CD8-positive, alpha-beta memory T cell (primary cell): ENCODE measurements at places on chromosomes 2 and 18. TPM values are rescaled to one million over a fixed set of nuclear protein-coding genes. Genes with fewer than 3 reads are reported as not detected.

Gene COL4A3
- not detected for polyA plus RNA-seq

Gene TMEM200C
- polyA plus RNA-seq = not detected

Gene XIRP2
- not detected for polyA plus RNA-seq

Gene CRYGC
- not detected for polyA plus RNA-seq

Gene NGEF
- not detected for polyA plus RNA-seq

Gene POTEE
- polyA plus RNA-seq = 0.14 TPM

Gene PDE1A
- not detected for polyA plus RNA-seq

Gene DCC
- polyA plus RNA-seq = not detected

Gene TMEM198
- polyA plus RNA-seq = not detected

GRCh38 chr18:11388755-11389680 is 220.4 kb upstream of the SLC35G4 start:
- H3K27ac ChIP-seq = no peak overlapping the region
- H3K36me3 ChIP-seq = no peaks in the 10 kb centered on the region
- no peak for DNase-seq
- no peak overlapping the region for H3K4me3 ChIP-seq

GRCh38 chr2:2464643-2465042 is 133.6 kb upstream of the MYT1L start:
- no peaks in the 10 kb centered on the region for H3K36me3 ChIP-seq
- no peak overlapping the region for H3K4me3 ChIP-seq

GRCh38 chr2:52390651-52391050 is 1358.7 kb upstream of the NRXN1 start:
- H3K36me3 ChIP-seq = no peaks in the 10 kb centered on the region
- DNase-seq = no peak
- H3K4me1 ChIP-seq = no peaks in the 10 kb centered on the region
- H3K27me3 ChIP-seq = no peaks in the 10 kb centered on the region

DNA sequence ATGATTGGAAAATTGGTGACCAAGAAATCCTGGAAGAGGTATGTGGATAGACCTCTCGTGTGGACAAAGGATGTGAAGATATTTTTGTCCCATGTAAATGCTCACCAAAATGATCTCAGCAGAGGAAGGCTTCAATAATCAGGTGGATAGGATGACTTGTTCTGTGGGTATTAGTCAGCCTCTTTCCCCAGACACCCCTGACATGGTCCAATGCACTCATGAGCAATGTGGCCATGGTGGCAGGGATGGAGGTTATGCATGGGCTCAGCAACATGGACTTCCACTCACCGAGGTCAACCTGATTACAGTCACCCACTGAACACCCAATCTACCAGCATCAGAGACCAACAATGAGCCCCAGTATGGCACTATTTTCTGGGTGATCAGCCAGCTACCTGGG is 20.2 kb downstream of the CHRNA1 start:
- no peak overlapping the region for H3K27ac ChIP-seq
- no peaks in the 10 kb centered on the region for H3K36me3 ChIP-seq
- no peaks in the 10 kb centered on the region for H3K27me3 ChIP-seq
- H3K4me3 ChIP-seq = no peak overlapping the region

DNA sequence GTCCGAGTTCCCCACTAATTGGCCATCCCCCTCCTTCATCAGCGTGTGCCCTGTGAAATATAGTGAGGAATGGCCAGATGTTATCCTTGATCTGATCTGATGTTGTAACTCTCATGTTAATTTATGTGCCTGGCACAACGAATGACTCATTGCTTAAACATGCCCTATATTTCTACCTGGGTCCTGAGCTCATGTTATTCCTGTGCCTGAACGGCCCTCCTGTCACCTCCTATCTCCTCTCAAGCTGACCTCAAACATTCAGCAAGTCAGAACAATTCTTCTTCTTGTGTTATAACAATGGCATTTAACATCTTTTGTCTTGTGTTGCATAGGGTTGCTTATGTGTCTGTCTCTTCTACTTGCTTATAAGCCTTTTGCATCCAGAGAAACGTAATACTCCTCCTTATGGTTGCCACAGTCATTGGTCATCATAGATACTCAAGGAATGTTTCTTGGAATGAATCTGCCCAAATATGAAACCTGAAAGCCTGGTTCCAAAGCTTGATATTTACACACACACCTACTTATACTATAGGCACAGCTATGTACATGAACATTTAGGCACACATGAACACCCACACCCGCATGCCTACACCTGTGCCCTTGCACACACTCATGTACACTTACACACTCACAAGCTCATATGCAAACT is 80.2 kb upstream of the PHLPP1 start:
- no peaks in the 10 kb centered on the region for H3K4me1 ChIP-seq
- DNase-seq = no peak
- no peak overlapping the region for H3K27ac ChIP-seq

DNA sequence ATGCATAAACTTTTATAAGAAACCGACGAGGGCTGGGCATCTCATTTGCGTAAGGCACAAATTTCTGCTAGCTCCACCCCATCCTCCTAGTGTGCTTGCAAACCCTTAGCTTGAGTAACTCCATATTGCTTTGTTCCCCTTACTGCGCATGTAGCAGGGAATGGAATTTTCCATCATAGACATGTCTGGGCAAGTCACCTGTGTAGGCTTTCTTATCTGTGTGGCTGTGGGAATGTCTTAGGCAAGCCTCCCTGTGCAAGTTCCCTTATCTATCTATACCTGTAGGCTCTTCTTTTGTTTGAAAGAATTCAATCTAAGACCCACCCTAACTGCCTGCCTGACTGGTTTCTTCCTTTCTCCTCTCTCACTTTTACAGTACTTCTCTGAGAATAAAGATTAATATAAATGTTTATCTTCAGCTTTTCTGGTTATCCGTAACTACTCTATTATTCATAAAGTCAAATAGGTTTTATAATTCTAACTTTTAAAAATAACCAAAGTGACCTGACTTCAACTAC is 217.6 kb upstream of the FIGN start:
- DNase-seq = no peak
- H3K27ac ChIP-seq = no peak overlapping the region
- no peaks in the 10 kb centered on the region for H3K4me1 ChIP-seq
- no peak overlapping the region for H3K4me3 ChIP-seq
- no peaks in the 10 kb centered on the region for H3K36me3 ChIP-seq

DNA sequence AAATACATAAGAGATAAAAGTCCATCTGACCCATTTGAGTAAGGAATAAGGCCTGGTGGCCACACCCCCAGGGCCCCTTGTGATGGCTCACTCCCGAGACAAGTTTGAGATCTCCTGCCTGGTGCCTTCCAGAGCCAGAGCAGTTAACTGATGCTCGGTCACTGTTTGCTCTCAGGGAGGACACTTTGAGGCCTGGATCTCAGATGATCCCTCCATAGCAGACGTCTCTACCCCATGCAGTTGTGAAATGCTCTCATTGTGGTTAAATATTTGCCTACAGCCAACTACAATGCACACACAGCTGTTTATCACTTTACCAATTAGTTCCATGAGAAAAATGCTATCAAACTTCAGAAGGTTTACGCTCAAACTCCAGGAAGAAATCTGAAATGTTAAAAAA is 12.3 kb downstream of the GYPC start:
- DNase-seq = no peak
- no peak overlapping the region for H3K4me3 ChIP-seq
- no peak overlapping the region for H3K27ac ChIP-seq
- peaks cover 12% of the 10 kb centered on the region for H3K36me3 ChIP-seq
- H3K27me3 ChIP-seq = no peaks in the 10 kb centered on the region

- no peaks in the 10 kb centered on the region for H3K4me1 ChIP-seq
- no peak overlapping the region for H3K4me3 ChIP-seq
- no peaks in the 10 kb centered on the region for H3K27me3 ChIP-seq
- H3K36me3 ChIP-seq = no peaks in the 10 kb centered on the region
- no peak overlapping the region for H3K27ac ChIP-seq
Observed at GRCh38 chr2:120854766-120855530, 119.3 kb downstream of the GLI2 start.

DNA sequence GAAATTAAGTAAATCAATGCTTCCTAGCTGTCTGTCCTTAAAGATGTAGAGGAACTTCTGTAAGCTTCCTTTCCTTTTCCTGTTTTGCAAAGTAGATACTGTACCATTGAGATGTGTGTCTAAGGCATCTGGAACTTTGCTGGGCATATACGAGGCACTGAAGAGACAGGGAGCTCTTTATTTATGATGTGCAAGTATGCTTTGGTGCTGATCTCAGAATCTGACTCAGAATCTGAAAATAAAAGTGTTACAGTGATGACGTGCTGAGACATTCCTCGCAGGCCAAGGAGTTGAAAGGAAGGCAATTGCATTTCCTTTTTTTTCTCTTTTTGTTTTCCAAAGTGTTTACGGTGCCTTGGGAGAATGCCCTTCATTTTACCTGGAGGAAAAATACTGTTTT is 230.9 kb upstream of the RGPD4 start:
- H3K36me3 ChIP-seq = no peaks in the 10 kb centered on the region
- no peak for DNase-seq
- no peak overlapping the region for H3K27ac ChIP-seq
- no peak overlapping the region for H3K4me3 ChIP-seq

GRCh38 chr2:234521536-234521935 is 24.7 kb upstream of the ARL4C start:
- H3K4me3 ChIP-seq = no peak overlapping the region
- no peaks in the 10 kb centered on the region for H3K36me3 ChIP-seq
- H3K4me1 ChIP-seq = no peaks in the 10 kb centered on the region
- no peaks in the 10 kb centered on the region for H3K27me3 ChIP-seq

GRCh38 chr2:111618226-111618977 is 265.6 kb downstream of the ANAPC1 start:
- no peak for DNase-seq
- H3K4me3 ChIP-seq = no peak overlapping the region
- H3K4me1 ChIP-seq = no peaks in the 10 kb centered on the region
- no peaks in the 10 kb centered on the region for H3K36me3 ChIP-seq
- H3K27ac ChIP-seq = no peak overlapping the region
- H3K27me3 ChIP-seq = no peaks in the 10 kb centered on the region

- no peak for DNase-seq
- no peaks in the 10 kb centered on the region for H3K4me1 ChIP-seq
- H3K4me3 ChIP-seq = no peak overlapping the region
- no peak overlapping the region for H3K27ac ChIP-seq
- H3K36me3 ChIP-seq = no peaks in the 10 kb centered on the region
Observed at GRCh38 chr18:57782049-57782448, 21.1 kb downstream of the ATP8B1 start.

GRCh38 chr18:9824952-9825371 is 60.8 kb upstream of the TXNDC2 start:
- DNase-seq = no peak
- H3K27me3 ChIP-seq = no peaks in the 10 kb centered on the region
- H3K36me3 ChIP-seq = no peaks in the 10 kb centered on the region
- H3K4me3 ChIP-seq = no peak overlapping the region
- peak overlapping the region; percentile 32 for H3K27ac ChIP-seq

DNA sequence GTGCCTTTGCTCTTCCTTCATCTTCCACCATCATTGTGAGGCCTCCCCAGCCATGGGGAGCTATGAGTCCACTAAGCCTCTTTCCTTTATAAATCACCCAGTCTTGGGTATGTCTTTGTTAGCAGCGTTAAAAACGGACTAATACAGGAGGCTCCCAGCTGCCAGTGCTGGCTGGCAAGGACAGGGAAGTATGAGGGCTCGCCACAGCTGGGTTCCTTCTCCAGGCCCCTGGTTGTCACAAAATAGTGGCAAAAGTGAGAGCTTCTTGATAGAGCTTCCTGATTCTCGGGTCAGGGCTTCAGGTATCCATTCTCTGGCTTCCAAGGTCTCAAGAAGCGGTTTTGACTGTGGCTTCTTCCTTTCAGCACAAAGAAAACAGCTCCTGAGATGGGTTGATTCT is 85.0 kb downstream of the ZNF516 start:
- H3K4me1 ChIP-seq = no peaks in the 10 kb centered on the region
- H3K36me3 ChIP-seq = no peaks in the 10 kb centered on the region
- no peak overlapping the region for H3K27ac ChIP-seq
- no peaks in the 10 kb centered on the region for H3K27me3 ChIP-seq

DNA sequence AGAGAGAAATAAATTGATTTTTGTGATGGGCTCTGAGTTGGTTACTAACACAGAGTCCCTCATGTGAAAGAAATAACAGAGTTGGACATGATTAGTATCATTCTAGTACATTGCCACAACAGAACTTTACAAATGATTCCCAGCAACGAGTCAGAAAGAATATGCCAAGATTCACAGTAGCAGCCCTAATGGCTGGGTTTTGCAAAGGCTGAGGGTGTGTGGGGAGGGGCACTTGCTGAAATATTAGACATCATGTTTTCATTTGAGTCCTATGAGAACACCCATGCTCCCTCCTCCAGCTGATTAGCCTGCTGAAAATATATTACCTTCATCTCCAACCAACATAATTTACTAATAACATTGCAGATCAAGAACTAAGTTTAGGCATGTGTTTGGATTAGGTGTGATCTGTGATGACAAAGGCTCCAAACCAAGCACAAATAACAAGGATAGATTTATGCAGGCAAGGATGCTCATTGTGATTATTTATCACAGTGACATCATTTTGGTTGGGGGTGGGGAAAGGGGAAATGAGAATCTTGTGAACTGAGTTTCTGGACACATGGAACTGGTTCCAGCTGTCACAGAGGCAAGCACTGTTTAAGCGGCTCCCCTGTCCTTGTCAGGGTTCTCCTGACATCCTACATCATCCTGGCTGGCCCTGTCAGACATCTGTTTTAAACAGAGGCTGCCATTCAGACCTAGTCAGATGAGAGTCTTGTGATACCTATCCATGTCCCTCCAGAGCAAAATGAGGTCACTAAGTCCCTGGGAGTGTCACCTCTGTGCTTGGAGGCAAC is 205.8 kb upstream of the NCKAP5 start:
- no peaks in the 10 kb centered on the region for H3K36me3 ChIP-seq
- H3K27me3 ChIP-seq = no peaks in the 10 kb centered on the region
- no peak overlapping the region for H3K27ac ChIP-seq
- H3K4me3 ChIP-seq = no peak overlapping the region
- no peaks in the 10 kb centered on the region for H3K4me1 ChIP-seq

DNA sequence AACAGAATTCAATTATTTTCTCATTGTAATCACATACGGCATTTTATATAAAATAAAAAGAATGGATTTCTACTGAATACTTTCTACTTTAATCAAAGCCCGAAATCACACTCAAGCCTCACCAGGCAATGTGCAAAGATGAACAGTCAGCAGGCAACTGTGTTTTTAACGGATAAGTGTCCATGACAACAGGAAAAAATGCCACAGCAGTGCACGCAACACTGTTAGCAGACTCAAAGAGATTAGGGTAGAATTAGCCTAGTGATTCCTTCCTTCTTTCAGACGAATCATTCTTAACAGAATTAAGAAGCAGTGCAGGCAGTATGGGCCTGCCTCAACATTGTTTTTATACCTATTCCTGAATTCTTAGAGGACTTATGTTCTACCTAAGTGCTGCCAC is 135.6 kb downstream of the CDH2 start:
- H3K4me3 ChIP-seq = no peak overlapping the region
- DNase-seq = no peak
- no peaks in the 10 kb centered on the region for H3K27me3 ChIP-seq
- no peaks in the 10 kb centered on the region for H3K4me1 ChIP-seq
- H3K27ac ChIP-seq = no peak overlapping the region

DNA sequence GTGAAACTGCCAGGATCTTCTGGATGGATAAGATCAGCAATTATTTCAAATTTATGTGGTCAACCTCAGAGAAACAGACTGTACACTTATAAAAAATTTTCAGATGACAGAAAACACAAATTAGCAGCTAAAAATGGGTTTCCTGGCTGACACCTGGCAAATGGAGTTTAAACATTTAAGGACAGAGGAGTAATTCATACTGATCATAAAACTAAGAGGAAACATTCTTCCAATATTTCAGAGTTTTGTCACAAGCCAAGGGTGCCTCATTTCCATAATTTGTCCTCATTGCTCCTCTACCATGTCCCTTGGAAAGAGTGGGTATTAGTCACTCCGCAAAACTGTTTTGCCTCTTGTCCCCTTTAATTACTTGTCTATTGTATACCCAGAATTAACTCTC is 70.2 kb downstream of the TMEFF2 start:
- no peak for DNase-seq
- H3K27ac ChIP-seq = no peak overlapping the region
- H3K4me1 ChIP-seq = no peaks in the 10 kb centered on the region
- no peak overlapping the region for H3K4me3 ChIP-seq
- no peaks in the 10 kb centered on the region for H3K27me3 ChIP-seq
